ENCODE measurements at places on chromosomes 4 and X. TPM values are rescaled to one million over a fixed set of nuclear protein-coding genes. Genes with fewer than 3 reads are reported as not detected.

RADX gene
- 5.7 TPM for total RNA-seq

GABRA4 gene
- not detected for total RNA-seq

THOC2 gene
- total RNA-seq, result 91.2 TPM

BGN gene
- total RNA-seq, result not detected

NIPAL1 gene
- total RNA-seq, result 3.8 TPM

CASK gene
- total RNA-seq, result 19.3 TPM

NXF2B gene
- not detected for total RNA-seq

CD38 gene
- 89.6 TPM for total RNA-seq

NLGN4X gene
- total RNA-seq, result not detected

RAB9B gene
- total RNA-seq, result 0.17 TPM

PLP1 gene
- total RNA-seq, result not detected

DKK2 gene
- total RNA-seq, result not detected

SRPX2 gene
- not detected for total RNA-seq

KCNE5 gene
- 0.83 TPM for total RNA-seq

BOD1L1 gene
- 38.3 TPM for total RNA-seq

NXF2 gene
- not detected for total RNA-seq

FHIP1A gene
- not detected for total RNA-seq

XAGE1B gene
- not detected for total RNA-seq

SLC25A53 gene
- total RNA-seq, result 4.3 TPM

CT45A10 gene
- total RNA-seq, result not detected

ARMCX2 gene
- 5.2 TPM for total RNA-seq

GASK1B gene
- not detected for total RNA-seq

CLDN22 gene
- not detected for total RNA-seq

PLCXD1 gene
- total RNA-seq, result 68.7 TPM

PRICKLE3 gene
- total RNA-seq, result 22.7 TPM

POU3F4 gene
- not detected for total RNA-seq

DUX4 gene
- not detected for total RNA-seq

UCP1 gene
- total RNA-seq, result not detected

HSD17B13 gene
- total RNA-seq, result 0.19 TPM

VCX3A gene
- total RNA-seq, result not detected

NAP1L3 gene
- total RNA-seq, result 0.57 TPM

NAP1L2 gene
- total RNA-seq, result 2.1 TPM

AKAP4 gene
- not detected for total RNA-seq

ATP7A gene
- total RNA-seq, result 7.6 TPM

TMEM31 gene
- total RNA-seq, result not detected

SCRG1 gene
- not detected for total RNA-seq

NAT8L gene
- 7.3 TPM for total RNA-seq

TCP11X2 gene
- total RNA-seq, result not detected

ITIH6 gene
- not detected for total RNA-seq

FGD1 gene
- 0.14 TPM for total RNA-seq

FATE1 gene
- not detected for total RNA-seq

PNMA5 gene
- total RNA-seq, result not detected

GJB1 gene
- not detected for total RNA-seq

SMIM10 gene
- 0.88 TPM for total RNA-seq

All from activated CD4-positive, alpha-beta T cell treated with anti-CD3 and anti-CD28 coated beads, Interleukin-2, amount 10 ng/mL, durations not matched to agents 24 days and 14 days (primary cell).